Keratinocyte (primary cell): ENCODE measurements at places on chromosomes 16 and 17. TPM values are rescaled to one million over a fixed set of nuclear protein-coding genes. Genes with fewer than 3 reads are reported as not detected.

Gene GRB7
- polyA plus RNA-seq = 4.0 to 5.3 TPM (median 4.2 TPM) in 3 replicates

DNA sequence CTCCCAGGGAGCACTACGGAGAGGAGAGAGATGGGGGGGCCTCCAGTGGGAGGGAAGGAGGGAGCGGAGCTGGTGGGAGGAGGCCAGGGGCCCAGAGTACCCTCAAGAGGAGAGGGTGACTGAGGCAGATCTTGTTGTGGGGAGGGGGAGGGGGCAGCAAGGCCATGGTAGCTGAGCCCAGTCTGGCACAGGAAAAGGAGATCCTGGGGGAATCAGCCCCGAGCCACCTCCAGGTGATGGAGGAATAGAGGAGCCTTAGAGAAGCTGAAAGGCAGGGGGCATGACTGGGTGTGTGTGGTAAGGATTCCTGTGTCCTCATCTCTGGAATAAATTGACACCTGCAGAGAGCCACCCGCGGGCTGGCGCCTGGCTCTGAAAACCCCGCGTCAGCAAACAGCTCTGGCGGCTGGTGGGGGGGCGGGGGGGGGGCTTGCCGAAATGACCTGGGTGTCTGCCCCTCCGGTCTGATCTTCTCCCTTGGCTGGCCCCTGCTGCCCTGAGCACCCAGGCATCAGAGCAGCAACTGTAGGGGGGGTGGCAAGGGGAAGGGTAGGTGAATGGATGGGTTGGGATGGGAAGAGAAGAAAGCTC, 1.3 kb upstream of the NLGN2 start:
- H3K4me1 ChIP-seq = peaks cover 15% of the 10 kb centered on the region
- DNase-seq = no peak
- H3K36me3 ChIP-seq = peaks cover 4% of the 10 kb centered on the region
- H3K4me3 ChIP-seq = no peak overlapping the region
- no peaks in the 10 kb centered on the region for H3K27me3 ChIP-seq

Gene VASN
- 0.37 to 1.1 TPM (median 0.46 TPM) in 3 replicates for polyA plus RNA-seq

Gene KRT33B
- polyA plus RNA-seq = 0.18 to 0.33 TPM (median 0.21 TPM) in 3 replicates

Gene KIFC3
- 22.7 to 32.8 TPM (median 27.9 TPM) in 3 replicates for polyA plus RNA-seq

Gene PYDC1
- not detected in 3 replicates for polyA plus RNA-seq

GRCh38 chr17:75315541-75316243, 26.5 kb upstream of the SLC25A19 start:
- no peak overlapping the region for H3K4me3 ChIP-seq
- no peak for DNase-seq
- peaks cover 15% of the 10 kb centered on the region for H3K36me3 ChIP-seq
- no peaks in the 10 kb centered on the region for H3K4me1 ChIP-seq

GRCh38 chr16:89297910-89298545, 80.5 kb downstream of the ZNF778 start:
- no peak overlapping the region for H3K4me3 ChIP-seq
- no peaks in the 10 kb centered on the region for H3K27me3 ChIP-seq
- no peak overlapping the region for H3K27ac ChIP-seq

DNA sequence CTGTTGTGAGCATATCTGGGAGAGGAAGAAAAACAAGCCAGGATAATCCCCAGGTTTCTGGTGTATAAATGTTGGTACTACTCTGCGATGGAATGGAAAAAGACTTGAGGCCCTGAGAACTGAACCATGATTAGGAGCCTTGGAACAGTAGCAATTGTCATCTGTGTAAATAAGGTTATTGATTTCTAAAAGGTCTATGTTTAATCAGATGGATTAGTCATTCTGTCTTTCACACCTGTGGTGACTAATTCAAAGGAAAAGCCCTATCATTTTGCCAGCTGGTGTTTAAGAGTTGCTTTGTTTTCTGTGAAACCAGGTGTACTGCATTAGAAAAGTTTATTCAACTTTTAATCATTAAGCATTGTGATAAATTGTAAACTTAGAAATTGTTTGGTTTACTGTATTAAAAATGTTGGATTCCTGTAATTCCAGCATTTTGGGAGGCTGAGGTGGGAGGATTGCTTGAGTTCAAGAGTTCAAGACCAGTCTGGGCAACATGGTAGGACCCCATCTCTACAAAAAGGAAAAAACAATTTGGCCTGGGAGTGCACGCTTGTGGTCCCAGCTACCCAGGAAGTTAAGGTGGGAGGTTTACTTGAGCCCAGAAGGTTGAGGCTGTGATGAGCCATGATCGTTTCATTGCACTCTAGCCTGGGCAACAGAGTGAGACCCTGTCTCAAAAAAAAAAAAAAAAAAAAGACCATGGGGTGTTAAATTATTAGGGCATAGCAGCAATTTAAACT, 29.0 kb upstream of the KPNB1 start:
- no peaks in the 10 kb centered on the region for H3K27me3 ChIP-seq
- H3K27ac ChIP-seq = peak overlapping the region; percentile 90
- H3K36me3 ChIP-seq = peaks cover 14% of the 10 kb centered on the region
- no peak overlapping the region for H3K4me3 ChIP-seq

Gene GRAPL
- not detected in 3 replicates for polyA plus RNA-seq

DNA sequence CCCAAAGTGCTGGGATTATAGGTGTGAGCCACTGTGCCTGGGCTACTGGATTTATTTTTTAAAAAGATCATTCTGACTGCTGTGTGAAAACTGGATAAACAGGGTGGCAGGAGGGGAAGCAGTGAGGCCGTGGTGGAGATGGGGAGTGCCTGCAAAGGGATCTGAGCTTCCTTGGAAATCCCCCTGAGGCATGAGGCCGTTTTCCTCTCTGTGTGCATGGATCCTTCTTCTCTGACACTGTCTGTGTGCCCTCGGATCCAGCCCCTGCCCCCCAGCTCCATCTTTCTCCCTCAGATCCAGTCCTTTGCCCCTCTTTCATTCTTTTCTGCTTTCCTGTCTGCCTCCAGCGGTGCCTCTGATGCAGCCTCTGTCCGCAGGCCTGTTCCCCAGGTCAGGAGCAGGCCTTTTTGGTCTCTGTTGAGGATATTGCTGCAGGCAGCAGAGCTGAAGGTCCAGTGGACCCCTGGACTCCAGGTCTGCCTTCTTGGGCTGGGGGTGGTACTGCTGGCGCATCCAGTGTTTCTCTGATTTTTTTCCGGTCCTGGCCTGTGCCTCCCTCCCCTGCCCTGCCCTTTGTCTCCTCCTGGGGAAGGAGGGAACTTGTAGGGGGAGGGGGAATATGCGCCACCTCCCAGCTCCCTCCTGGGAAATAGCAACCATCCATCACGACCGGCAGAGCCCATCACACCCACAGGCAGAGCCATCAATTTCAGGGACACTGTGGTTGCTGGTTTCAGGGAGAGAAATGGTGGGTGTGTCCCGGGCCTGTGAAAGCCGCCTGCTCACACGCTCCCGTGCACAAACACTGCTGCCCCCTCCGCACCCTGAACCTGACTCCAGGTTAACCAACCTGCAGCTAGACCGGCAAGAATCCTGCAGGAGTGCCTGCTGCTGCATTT, 17.0 kb downstream of the MGAT5B start:
- H3K27me3 ChIP-seq = peaks cover 34% of the 10 kb centered on the region
- H3K27ac ChIP-seq = no peak overlapping the region
- no peaks in the 10 kb centered on the region for H3K4me1 ChIP-seq
- DNase-seq = no peak

GRCh38 chr16:66976746-66977145, 11.6 kb upstream of the CES4A start:
- no peaks in the 10 kb centered on the region for H3K36me3 ChIP-seq
- H3K27ac ChIP-seq = no peak overlapping the region
- no peak for DNase-seq

Gene TBC1D26
- polyA plus RNA-seq = 0.08 TPM in 1 of 3 replicates, not detected in the others

Gene SLC13A2
- polyA plus RNA-seq = not detected in 3 replicates

- no peak overlapping the region for H3K4me3 ChIP-seq
- H3K4me1 ChIP-seq = peaks cover 60% of the 10 kb centered on the region
- peaks cover 43% of the 10 kb centered on the region for H3K36me3 ChIP-seq
- H3K27me3 ChIP-seq = no peaks in the 10 kb centered on the region
- no peak overlapping the region for H3K27ac ChIP-seq
- DNase-seq = no peak
Measured at GRCh38 chr17:15967706-15968399, 22.9 kb downstream of the ADORA2B start.

- H3K4me1 ChIP-seq = peaks cover 21% of the 10 kb centered on the region
- no peak overlapping the region for H3K27ac ChIP-seq
- no peaks in the 10 kb centered on the region for H3K36me3 ChIP-seq
- no peak for DNase-seq
Measured at GRCh38 chr16:5036228-5037156, 2.8 kb upstream of the NAGPA start.

DNA sequence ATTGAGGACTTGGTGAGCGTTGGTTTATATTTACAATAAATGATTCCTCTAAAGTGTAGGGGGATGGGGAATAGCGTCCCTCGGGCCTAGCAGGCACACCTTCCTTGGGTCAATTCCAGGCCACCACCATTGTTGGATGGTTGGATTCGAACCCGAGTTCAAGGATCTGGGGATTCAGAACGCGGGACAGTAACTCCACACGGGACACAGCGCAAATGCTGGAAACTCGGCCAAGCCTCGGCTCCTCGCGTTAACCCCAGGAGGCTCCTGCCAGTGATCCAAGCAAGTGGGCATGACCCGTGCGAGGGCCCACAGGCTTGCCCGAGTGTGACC, 613 bp downstream of the B9D1 start:
- H3K4me1 ChIP-seq = peaks cover 12% of the 10 kb centered on the region
- peak overlapping the region; percentile 79 for H3K27ac ChIP-seq
- no peak for DNase-seq
- H3K4me3 ChIP-seq = peak overlapping the region; percentile 90
- no peaks in the 10 kb centered on the region for H3K27me3 ChIP-seq

Gene PRDM7
- polyA plus RNA-seq = not detected in 3 replicates

- H3K4me1 ChIP-seq = peaks cover 7% of the 10 kb centered on the region
- DNase-seq = no peak
- no peak overlapping the region for H3K27ac ChIP-seq
- no peaks in the 10 kb centered on the region for H3K36me3 ChIP-seq
Measured at GRCh38 chr17:20172376-20172775, 163.2 kb downstream of the SPECC1 start.

DNA sequence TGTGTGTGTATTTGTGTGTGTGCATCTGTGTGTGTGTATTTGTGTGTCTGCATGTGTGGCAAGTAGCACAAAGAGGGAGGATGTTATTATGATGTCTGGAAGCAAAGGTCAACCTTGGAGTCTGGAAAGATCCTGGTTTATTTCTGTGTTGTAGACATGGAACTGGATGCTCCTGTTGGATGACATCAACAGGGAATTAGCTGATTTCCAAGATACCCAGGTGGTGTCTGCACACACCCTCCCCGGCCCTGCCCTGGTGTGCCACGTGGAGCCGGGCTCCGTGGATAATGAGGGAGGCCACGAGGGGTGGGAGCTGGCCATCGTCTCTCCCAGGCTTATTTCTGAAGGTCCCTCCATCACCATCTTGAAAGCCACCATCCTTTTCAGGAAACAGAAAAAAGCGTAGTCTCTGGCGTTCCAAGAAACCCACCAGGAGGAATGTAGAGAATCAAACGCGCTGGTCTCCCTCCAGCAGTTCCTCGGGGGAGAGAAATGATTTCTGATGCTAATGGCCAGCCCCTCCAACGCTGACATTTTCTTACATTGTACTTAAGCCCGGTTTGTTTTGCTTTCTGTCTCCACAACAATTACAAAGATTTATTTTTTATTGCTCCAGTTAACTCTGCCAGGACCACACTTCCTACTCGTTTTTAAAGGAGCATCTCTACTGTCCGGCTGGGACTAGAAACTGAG, 93.3 kb downstream of the FOXL1 start:
- H3K4me1 ChIP-seq = peaks cover 16% of the 10 kb centered on the region
- no peak overlapping the region for H3K27ac ChIP-seq
- no peaks in the 10 kb centered on the region for H3K36me3 ChIP-seq
- no peak overlapping the region for H3K4me3 ChIP-seq
- DNase-seq = no peak

Gene INCA1
- 0.21 to 0.39 TPM (median 0.26 TPM) in 3 replicates for polyA plus RNA-seq

- no peak for DNase-seq
- H3K27me3 ChIP-seq = no peaks in the 10 kb centered on the region
- H3K4me1 ChIP-seq = no peaks in the 10 kb centered on the region
- H3K4me3 ChIP-seq = no peak overlapping the region
- H3K36me3 ChIP-seq = no peaks in the 10 kb centered on the region
- H3K27ac ChIP-seq = no peak overlapping the region
Measured at GRCh38 chr16:56029026-56029425, 153.9 kb upstream of the CES5A start.

Gene CARHSP1
- polyA plus RNA-seq = 61.9 to 90.8 TPM (median 88.4 TPM) in 3 replicates

GRCh38 chr16:57562669-57563486, 20.4 kb downstream of the ADGRG5 start:
- no peak for DNase-seq
- peaks cover 9% of the 10 kb centered on the region for H3K27me3 ChIP-seq
- H3K4me3 ChIP-seq = no peak overlapping the region
- no peak overlapping the region for H3K27ac ChIP-seq

DNA sequence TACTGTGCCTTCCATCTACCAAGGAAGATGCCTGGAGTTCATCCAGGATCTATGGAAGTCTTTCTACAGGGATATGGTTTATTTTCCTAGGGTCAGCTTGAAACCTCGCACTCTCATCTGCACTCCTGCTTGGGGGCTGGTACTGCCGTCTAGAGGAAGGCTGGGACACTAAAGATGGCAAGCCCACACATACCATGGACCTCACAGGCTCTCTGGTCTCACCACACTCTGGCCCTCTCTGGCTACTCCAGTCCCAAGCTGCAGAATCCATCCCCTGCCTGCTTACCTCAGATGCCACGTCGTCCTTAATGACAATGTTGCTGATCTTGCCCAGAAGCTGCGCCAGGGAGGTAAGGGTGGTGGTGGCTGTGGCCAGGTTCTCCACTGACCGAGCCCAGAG, 2.1 kb upstream of the UNC119 start:
- no peak overlapping the region for H3K4me3 ChIP-seq
- no peak overlapping the region for H3K27ac ChIP-seq
- DNase-seq = no peak
- H3K27me3 ChIP-seq = no peaks in the 10 kb centered on the region

Gene DPEP2
- polyA plus RNA-seq = 0.04 to 0.12 TPM in 2 of 3 replicates, not detected in the other

Gene NOG
- polyA plus RNA-seq = 0.32 to 2.9 TPM (median 0.68 TPM) in 3 replicates

- DNase-seq = no peak
- no peaks in the 10 kb centered on the region for H3K27me3 ChIP-seq
- no peak overlapping the region for H3K4me3 ChIP-seq
- H3K4me1 ChIP-seq = peaks cover 6% of the 10 kb centered on the region
Measured at GRCh38 chr17:3582915-3583314, 25.3 kb upstream of the TRPV3 start.

DNA sequence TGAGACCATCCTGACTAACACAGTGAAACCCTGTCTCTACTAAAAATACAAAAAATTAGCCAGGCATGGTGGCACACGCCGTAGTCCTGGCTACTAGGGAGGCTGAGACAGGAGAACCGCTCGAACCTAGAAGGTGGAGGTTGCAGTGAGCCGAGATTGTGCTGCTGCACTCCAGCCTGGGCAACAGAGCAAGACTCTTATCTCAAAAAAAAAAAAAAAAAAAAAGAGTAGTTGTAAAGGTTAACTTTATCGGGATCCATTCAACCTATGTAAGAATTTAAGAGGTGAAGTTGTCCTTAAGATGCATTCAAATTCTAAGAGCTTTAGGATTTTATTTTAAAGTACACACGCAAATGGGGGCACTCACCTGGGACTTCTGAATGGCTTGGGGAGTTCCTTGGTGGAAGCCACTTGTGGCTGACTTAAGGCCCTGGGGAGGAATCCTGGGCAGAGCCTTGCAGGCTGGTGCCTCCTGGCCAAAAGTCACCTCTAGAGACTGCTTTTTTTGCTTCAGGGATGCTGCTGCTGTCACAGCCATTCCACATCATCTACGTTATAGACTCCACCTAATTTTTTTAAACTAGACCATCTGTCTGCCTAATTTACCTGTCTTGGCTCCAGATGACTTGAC, 3.3 kb downstream of the CTCF start:
- DNase-seq = no peak
- peaks cover 21% of the 10 kb centered on the region for H3K4me1 ChIP-seq
